ENCODE measurements at places on chromosomes 2 and 18. TPM values are rescaled to one million over a fixed set of nuclear protein-coding genes. Genes with fewer than 3 reads are reported as not detected.

TMEM198 gene
- total RNA-seq, result 2.1 TPM

SATB2 gene
- total RNA-seq, result 7.4 TPM

UGT1A5 gene
- total RNA-seq, result not detected

RNF152 gene
- 9.6 TPM for total RNA-seq

RSAD2 gene
- total RNA-seq, result 0.48 TPM

PRR30 gene
- not detected for total RNA-seq

KCNS3 gene
- 35.0 TPM for total RNA-seq

ADRA2B gene
- total RNA-seq, result not detected

DSG4 gene
- total RNA-seq, result not detected

C1GALT1C1L gene
- 1.2 TPM for total RNA-seq

- peak; percentile 65 for DNase-seq
These were observed 65.9 kb upstream of the ITM2C start for GRCh38 chr2:230798769-230799399.

- peak; percentile 80 for DNase-seq
These were observed 108.0 kb downstream of the CDH19 start for GRCh38 chr18:66495844-66496243.

DNA sequence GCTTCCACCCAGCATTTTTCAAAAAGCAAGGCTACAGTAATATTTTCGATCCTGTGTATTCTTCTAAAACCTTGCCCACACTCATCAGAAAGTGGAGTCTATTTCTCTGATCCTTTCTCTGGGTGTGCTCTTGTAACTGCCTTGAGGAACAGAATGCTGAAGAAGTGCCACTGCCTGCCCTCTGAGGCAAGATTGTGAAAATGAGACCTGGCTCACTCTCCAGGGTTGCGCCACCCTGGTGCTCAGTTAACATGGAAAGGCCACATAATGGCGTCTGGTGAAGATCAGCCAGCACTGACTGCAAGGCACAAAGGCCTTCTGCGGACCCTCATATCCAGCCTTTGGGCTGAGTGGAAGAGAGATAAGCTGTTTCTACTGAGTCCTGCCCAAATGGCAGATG lies 11.2 kb upstream of the SH3RF3 start:
- DNase-seq, result no peak

DNA sequence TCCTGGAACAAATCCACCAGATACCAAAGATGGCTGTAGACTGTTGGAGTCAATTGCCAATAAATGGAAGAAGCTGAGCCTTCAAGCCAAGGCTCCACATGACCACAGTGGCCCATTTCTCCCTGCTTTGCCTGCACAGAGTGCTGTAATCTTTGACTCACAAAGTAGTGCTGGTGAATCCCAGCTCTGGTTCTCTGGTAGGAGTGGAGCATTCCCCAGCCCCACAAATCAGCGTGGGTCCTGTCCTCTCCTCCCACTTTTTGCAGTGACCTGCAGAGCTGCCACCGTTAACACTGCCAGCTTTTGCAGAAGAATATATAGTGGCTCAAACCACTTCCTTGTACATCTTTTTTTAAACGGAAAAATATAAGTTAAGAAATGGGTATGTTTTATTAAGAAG lies 93.9 kb downstream of the MGAT5 start:
- DNase-seq, result no peak

GRCh38 chr2:39688181-39688580 lies 22.5 kb downstream of the TMEM178A start:
- DNase-seq, result no peak

DNA sequence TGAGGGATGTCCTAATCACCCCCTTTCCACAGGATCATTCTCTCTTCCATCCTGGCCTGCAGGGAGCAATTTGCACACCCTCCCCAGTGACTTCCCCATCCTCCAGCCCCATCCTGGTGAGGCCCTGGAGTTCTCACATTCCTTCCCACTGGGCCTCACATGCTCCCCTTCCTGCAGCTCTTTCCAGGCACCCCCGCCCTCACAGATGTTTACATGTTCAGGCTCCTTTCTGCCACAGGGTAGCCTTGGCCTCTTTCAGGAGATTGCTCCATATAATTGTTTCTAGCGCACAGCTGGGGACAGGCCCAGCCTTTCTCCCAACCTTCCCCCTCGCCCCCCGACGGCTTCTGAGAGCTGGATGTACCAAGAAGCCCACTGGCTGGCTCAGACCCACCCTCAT lies 288.4 kb upstream of the TRIB2 start:
- DNase-seq, result no peak

GRCh38 chr2:140586379-140586778 lies 1544.4 kb downstream of the LRP1B start:
- DNase-seq, result peak; percentile 71

DNA sequence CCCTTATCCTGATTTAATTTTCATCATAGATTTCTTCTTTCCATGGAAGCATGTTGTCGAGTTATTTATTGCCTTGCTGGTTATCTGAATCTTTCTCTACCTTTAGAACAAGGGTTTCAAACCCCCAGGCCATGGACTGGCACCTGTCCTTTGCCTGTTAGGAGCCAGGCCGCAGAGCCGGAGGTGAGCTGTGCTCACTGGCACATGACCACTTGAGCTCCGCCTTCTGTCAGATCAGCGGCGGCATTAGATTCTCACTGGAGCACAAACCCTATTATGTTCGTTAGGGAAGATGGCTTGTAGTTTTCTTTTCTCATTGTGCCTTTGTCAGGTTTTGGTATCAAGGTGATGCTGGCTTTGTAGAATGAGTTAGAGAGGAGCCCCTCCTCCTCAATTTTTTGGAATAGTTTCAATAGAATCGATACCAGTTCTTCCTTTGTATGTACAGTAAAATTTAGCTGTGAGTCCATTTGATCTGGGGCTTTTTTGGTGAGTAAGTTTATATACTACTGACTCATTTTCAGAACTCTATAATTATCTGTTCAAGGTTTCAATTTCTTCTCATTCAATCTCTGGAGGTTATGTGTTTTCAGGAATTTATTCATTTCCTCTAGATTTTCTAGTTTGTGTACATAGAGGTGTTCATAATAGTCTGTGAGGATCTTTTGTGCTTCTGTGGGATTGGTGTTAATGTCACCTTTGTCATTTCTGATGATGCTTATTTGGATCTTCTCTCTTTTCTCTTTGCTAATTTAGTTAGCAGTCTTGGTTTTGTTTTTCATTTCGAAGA lies 668.0 kb upstream of the FAM98A start:
- DNase-seq, result no peak

- no peak for DNase-seq
These were observed 1144.6 kb upstream of the CDH2 start for GRCh38 chr18:29321561-29321960.

DNA sequence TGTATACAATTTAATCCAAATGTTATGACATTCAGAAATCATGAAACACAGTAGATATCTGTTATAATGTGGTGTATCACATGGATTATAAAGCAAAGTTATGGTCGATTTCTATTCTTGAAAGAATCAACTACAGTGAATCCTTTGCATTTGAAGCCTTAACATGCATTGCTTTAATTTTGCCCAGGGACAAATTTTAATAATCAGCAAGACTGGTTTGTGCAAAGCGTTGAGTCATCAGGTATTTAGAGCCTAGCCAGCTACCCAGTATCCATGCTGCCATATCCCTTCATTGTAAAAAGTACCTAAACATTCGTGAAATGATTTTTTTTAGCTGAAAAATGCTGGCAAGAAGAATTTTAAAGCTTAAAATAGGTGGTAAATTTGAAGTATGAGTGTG lies 8.9 kb upstream of the SPDYA start:
- DNase-seq, result peak; percentile 15

DNA sequence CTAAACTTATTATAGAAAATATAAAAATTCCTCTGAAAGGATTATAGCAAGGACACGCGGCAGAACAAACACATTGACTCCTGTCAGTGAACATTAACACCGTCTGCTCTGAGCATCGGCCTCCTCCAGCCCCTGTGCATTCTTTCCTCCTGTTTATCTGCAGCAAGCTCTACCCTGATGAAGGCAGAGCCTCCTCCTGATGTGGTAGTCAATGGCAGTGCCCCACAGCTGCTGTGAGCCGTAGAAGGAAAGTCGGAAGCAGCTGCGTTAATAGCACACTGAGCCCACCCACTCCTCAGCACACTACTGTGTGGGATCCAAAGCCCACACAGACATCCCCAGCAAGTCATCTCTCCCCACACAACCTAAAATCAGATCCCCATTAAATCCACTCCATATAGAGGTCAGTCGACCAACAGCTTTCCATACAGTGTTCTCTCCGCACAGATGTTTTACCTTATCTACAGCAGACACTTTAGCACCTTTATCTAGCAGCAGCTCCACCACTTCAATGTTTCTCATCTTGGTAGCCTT lies 41.0 kb downstream of the KIDINS220 start:
- DNase-seq, result no peak

- no peak for DNase-seq
These were observed 58.1 kb downstream of the CLASP1 start for GRCh38 chr2:121591199-121591598.

DNA sequence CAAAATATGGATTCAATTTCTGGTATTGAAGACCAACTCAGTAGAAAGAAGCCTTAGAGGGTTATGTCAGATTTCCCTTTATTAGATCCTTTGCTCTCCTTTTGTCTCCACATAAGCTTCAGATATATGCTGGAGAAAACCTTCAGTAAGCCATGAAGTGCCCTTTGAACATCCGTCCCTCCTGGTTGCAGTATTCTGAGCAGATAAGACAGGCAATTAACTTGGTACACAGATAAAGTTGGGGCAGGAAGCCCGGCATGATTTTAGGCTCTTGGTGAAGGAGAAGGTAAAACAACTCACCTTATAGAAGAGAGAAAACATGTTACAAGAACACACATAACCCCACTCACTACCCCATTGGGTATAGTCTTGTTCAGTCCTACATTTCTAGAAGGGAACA lies 76.4 kb downstream of the SRD5A2 start:
- no peak for DNase-seq

- DNase-seq, result no peak
These were observed 9.2 kb upstream of the KYNU start for GRCh38 chr2:142868229-142868762.

DNA sequence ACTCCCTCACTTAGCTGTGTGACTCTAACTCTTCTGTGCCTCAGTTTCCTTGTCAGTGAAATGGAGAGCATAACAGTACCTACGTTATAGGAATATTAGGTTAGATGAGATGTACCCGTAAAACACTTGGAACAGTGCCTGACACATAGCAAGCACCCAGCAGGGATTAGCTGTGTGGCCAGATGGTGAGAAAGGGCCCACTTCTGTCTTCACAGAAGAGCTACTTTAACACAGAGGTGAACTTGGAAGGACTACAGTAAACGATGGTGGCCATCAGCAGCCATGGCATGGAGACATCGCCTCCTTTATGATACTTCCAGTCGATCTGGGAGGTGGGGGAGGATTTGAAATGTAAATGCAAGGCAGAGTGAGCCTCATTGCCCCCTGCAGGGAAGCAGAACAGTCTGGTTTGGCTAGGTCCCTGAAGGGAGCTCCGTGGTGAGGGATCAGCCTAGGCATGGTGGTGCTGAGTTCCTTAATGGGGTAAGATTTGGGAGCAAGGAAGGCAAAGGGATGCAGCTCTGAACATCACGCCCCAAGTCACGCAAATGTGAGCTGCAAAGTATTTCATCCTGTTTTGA lies 101.7 kb upstream of the ALPP start:
- no peak for DNase-seq

DNA sequence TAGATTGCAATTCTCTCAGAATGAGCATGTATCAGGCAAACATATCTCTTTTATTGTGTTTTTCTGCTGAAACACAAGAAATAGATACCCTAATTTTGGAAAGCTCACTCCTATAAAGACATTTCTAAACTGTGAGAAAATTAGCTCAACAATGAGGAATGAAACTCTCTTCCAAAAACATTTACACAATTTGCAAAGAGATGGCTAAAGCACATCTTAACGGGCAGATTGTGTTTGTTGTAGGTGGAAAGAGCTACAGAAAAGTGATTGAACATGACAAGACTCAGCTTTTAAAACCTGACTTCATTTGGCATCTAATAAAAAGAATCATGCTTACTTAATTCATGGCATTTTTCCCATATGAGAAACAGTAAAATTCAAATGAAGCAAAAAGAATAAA lies 175.0 kb upstream of the SLC39A10 start:
- no peak for DNase-seq

DNA sequence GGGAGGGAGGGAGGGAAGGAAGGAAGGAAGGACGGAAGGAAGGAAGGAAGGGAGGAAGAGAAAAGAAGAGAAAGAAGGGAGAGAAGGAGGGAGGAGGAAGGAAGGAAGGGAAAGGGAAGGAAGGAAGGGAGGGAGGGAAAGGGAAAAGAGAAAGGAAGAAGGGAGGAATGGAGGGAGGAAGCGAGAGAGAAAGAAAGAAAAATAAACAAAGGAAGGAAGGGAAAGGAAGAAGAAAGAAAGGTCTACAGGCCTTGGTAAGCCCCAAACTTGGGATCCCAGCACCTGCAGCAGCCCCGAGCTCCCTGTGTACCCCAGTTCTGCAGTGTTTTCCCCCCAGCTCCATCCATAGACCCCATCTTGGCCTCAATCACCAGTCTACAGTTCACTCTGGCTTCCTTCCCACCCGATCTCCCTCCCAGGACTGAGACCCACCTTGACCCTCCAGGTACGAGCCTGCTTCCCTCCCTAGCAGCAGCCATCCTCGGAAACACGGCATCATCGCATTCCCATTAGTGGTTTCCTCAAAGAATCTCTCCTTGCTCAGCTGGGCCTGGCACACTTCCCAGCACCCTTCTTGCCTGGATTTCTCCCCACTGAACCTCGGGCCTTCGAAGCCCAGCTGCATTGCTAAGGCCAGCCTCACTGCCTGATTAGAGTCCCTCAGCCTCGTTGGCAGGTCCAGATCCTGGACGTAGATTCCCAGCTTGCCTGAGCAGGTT lies 46.1 kb upstream of the SH3BP4 start:
- DNase-seq, result no peak

DNA sequence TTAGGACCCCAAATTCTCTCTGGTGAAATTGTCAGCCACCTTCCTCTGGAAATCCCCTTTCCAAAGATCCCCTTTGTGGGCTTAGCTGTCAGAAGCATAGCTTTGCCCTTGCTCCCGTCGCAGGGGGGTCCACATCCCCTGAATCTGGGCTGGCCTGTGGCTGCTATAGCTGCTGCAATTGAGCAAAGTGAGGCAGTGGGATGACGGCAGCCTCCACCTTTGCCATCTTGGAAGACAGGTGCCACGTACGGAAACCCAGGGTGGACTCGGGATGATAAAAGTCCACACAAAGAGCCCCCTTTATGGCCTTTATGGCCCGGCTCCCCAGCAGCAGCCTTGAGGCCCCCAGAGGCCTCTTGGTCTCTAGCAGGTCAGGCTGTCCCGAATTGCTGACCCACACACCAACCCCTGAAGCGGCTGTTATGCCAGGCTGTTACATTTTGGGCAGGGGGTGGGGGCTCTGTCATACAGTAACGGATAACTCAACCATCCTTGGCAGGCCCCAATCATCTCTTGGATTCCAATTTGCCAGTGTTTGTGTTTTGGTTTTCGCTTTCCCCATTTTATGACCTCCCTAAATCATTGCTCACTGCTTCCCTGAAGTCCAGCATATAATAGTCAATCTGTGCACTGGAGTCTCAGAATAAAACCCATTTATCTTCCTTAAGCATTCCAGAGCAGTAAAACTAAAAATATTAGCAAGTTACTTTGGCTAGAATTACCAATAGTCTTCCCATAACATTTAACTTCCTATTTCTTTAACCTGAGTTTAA lies 33.2 kb upstream of the ID2 start:
- DNase-seq, result no peak
